Activated T-helper 1 cell treated with anti-CD3 and anti-CD28 coated beads, Interleukin-2, amount 50 U/mL, for 16 hours (primary cell): ENCODE measurements at places on chromosomes 4 and X.

- DNase-seq, result no peak
Measured at GRCh38 chrX:68299898-68300297, 133.4 kb downstream of the OPHN1 start.

GRCh38 chrX:31266203-31267076 is 194.6 kb upstream of the FTHL17 start:
- DNase-seq, result no peak

- no peak for DNase-seq
Measured at GRCh38 chrX:8191022-8191421, 20.0 kb upstream of the VCX2 start.

DNA sequence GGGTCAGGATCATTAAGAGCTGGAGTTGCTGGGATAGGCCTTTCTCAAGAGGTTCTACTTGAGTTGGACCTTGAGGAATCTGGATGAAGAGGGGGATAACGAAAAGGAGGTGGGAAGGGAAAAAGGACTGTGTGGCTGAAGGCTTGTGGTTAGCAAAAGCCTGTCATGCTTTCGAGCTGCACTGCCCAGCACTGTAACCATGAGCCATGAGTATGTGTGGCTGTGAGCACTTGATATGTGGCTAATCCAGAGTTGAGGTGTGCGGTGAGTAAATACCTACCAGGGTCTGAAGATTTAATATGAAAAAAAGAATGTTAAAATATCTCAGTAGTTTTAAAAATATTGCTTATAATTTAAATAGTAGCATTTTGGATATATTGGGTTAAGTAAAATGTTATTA is 11.4 kb downstream of the TMEM165 start:
- no peak for DNase-seq

DNA sequence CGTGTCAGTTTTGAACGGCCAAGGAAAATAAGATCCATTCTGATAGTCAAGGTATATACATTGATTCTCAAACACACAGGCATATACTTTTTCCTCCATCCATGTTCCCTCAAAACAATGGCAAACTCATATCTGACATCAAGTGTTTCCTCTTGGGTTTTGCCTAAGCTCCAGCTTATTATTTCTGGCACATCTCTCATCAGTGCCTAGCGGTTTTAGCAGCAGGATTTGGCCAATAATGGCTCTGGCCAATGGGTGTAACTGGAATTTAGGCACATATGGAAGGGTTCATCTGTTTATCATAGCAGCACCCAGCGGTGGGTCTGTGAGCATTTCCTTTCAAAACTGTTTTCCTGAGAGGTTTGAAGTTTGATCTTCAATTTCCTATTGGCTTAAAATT is 161.6 kb upstream of the TLL1 start:
- no peak for DNase-seq

GRCh38 chr4:36000941-36001557 is 243.3 kb downstream of the ARAP2 start:
- no peak for DNase-seq

DNA sequence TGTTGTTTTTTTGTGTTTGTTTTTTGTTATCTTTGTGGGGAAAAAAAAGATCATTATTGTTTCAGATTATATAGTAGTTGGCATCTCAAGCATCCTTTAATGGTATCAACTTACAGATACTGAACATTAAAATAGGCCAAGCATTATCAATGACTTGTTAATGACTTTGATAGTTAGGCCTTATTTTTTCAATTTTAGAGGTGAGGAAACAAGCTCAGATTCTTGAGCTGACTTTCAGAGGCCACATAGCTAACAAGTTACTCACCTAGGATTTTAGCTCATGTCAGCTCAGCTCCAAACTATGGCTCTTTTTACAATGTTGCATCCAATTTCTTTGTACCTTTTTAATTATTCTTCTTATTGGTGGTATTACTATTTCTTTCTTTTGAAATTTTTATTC is 471 bp upstream of the PLAC8 start:
- DNase-seq, result no peak

- no peak for DNase-seq
Measured at GRCh38 chr4:26670903-26671537, 87.1 kb downstream of the TBC1D19 start.

DNA sequence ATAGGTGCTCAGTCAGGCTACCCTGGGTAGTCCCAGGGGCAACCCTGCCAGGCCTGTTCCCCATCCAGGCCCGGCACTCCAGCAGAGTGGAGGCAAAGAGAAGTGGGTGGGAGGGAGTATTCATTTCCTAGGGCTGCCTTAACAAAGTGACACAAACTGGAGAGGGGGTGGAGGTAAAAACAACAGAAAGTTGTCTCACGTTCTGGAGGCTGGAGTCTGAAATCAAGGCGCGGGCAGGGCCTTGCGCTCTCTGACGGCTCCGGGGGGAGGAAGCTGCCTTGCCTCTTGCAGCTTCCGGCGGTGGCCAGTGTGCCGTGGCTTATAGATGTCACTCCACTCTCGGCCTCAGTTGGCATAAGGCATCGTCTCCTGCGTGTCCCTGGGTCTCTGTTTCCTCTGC is 90.8 kb downstream of the DCTD start:
- DNase-seq, result no peak

- DNase-seq, result no peak
Measured at GRCh38 chr4:821181-821591, 4.7 kb downstream of the CPLX1 start.

DNA sequence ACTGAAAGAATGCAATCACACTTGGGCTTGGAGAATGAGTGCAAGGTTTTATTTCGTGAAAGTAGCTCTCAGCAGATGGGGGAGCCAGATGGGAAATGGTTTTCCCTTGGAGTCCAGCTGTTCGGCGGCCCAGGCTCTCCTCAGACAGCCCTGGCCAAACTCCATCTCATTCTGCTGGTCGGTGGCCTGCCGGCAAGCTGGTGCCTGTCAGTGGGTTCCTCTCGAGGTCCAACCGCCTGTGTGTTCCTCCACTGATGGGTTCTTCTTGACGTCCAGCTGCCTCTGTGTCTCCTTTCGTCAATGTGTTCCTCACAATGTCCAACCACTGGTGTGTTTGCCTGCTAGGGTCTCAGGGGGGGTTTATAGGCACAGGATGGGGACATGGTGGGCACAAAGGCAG is 80.3 kb downstream of the POU3F4 start:
- DNase-seq, result no peak

- no peak for DNase-seq
Measured at GRCh38 chr4:46073778-46074177, 50.1 kb downstream of the GABRG1 start.

GRCh38 chrX:70176938-70177533 is at the start of gene DGAT2L6:
Gene DGAT2L6, plus strand, starts transcription at chrX:70177483. Its CDS starts 100 bp downstream, at chrX:70177583.
- DNase-seq, result no peak

- no peak for DNase-seq
Measured at GRCh38 chr4:53348046-53348445, 17.8 kb downstream of the SCFD2 start.

GRCh38 chr4:38230121-38230801 is 270.1 kb downstream of the PTTG2 start:
- DNase-seq, result no peak

- DNase-seq, result no peak
Measured at GRCh38 chr4:141605425-141605856, 30.9 kb upstream of the IL15 start.

DNA sequence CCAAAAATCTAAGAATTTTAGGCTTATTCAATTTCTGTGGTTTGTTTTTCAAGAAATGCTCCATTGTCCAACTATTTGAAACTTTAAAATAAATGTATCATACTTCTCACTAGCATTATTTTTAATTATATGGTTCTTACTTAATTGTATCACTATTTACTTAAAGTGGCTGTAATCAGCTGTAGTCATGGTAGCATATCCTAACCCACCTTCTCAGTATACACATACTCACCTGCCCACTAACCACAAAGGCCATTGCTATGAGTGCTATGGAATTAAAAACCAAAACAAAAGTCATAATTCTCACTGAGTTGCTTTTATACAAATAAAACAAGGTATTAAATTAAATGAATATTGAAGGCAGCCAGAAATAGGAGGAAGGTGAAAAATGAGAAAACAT is 5.0 kb downstream of the FBXO8 start:
- no peak for DNase-seq

- DNase-seq, result no peak
Measured at GRCh38 chr4:137529432-137529831, 2.9 kb downstream of the PCDH18 start.

DNA sequence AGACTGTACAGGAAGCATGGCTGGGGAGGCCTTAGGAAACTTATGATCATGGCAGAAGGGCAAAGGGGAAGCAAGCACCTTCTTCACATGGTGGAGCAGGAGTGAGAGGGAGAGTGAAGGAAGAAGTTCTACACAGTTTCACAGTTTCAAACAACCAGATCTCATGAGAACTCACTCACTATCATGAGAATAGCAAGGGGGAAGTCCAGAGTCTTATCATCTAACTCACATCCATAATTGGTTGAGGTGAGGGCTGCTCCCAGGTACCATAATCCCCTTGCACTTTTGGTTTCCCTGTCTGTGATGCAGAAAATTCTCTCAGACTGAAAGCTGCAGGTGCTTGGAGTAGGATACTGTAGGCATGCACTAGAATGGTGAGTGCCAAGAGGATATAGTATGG is 233.8 kb upstream of the CPEB2 start:
- no peak for DNase-seq

DNA sequence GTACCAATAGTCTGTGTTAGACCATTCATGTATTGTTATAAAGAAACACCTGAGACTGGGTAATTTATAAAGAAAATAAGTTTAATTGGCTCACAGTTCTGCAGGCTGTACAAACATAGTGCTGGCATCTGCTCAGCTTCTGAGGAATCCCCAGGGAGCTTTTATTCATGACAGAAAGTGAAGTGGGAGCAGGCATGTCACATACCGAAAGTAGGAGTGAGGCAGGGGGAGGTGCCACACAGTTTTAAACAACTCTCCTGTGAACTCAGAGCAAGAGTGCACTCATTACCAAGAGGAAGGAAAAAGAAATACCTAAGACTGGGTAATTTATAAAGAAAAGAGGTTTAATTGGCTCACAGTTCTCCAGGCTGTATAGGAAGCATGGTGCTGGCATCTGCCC is 591.2 kb downstream of the PPP4R3C start:
- DNase-seq, result no peak

GRCh38 chr4:162403419-162403818 is 239.6 kb upstream of the FSTL5 start:
- DNase-seq, result no peak

- DNase-seq, result no peak
Measured at GRCh38 chr4:20351360-20352162, 99.9 kb downstream of the SLIT2 start.

DNA sequence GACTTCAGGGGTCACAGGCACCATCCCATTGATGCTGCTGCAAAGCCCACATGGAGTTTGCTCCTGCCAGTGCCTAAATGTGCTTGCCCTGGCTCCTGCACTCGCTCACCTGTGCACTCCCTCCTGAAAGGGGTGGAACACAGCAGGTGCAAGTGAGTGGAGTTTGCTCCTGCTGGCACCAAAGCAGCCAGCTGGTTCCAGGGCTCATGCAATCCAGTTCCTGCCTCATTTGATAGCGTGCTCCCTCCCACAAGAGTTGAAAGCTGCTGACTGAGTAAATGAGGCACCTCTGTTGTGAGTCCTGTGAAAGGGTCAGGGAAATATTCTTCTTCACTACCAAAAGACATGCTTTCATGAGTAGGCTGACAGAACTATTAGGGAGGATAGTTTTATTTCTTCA is 30.5 kb downstream of the CXCL8 start:
- no peak for DNase-seq

DNA sequence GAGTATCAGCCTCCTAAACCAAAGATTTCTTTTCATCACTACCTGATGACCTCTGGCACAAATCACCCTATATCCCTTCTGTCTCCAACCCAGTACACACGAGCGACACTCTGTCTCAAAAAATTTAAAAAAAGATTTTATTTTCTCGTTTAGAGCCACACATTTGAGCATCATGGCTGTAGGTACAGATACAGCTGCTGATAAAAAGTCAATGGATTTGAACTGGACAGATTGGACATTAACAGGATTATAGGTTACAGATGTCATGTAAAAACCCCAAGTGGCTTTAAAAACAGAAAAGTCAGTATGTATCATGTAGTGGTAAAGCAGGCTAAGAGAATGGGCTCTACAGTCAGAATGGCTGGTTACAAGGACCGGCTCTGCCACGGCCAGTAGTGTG is 171.1 kb downstream of the SCFD2 start:
- DNase-seq, result no peak

GRCh38 chr4:35459045-35459444 is 785.3 kb downstream of the ARAP2 start:
- no peak for DNase-seq

DNA sequence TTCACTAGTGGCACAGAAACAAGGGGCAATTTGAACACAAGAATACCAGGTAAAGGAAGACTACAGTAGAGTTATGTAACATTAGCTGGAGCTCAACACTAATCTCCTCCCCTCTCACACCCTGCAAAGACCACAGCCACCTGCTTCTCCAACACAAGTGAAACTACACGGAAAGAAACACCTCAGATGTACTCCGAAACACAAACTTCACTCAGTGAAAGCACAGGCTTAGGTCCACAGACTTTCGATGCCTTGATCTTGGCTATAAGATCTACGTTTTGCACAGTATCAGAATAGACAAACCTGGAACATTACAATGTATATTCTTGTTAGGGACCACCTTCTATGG is 7.6 kb downstream of the ACSL1 start:
- no peak for DNase-seq

DNA sequence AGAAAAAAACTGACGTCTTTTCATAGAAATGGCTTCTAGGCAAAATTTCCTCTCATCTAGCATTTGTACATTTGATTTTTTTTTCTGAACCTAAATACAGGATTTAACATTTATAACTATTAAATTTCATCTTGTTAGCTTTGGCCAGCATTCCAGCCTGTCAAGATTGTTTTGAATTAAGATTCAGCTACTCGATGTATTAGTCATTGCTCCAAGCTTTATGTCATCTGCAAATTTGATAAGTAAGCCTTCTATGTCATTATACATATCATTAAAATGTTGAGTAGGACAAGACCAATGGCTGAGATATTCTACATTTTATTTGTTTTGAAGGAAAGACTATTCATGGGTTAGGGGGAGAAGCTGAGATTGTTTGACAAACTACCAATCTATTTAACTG is 46.7 kb downstream of the DDX53 start:
- no peak for DNase-seq

- DNase-seq, result no peak
Measured at GRCh38 chr4:122584519-122584918, 36.3 kb downstream of the IL21 start.

DNA sequence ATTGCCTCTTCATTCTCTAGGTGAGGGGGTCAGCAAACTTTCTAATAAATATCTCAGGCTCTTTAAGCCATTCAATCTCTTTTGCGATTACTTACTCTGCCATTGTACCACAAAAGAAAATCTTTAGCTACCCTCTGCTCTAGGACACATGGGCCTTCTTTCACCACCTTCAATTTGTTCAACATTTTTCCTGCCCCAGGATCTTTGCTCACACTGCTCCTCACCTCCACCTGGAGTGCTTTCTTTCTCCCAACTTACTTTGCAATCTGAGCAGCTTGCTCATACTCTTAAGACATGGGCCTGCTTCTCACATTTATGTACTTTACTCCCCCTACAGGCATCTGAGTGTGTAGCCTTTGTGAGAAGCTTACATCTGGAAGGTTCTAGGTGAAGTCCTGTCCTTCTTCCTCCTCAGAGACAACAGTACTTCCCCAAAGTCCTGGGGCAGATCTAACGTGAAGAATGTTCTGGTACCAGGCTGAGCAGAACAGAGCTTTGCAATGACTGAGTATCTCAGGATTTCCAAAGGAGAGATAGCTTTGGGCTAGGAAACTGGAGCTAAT is 55.0 kb upstream of the PRDM5 start:
- DNase-seq, result no peak

GRCh38 chr4:181569553-181569952 is 673.6 kb upstream of the TENM3 start:
- no peak for DNase-seq
